RPMI8226 (cell line): ENCODE measurements at places on chromosomes 2 and 18.

- no peak for DNase-seq
Observed at GRCh38 chr2:78162202-78162601, 640.0 kb upstream of the LRRTM4 start.

DNA sequence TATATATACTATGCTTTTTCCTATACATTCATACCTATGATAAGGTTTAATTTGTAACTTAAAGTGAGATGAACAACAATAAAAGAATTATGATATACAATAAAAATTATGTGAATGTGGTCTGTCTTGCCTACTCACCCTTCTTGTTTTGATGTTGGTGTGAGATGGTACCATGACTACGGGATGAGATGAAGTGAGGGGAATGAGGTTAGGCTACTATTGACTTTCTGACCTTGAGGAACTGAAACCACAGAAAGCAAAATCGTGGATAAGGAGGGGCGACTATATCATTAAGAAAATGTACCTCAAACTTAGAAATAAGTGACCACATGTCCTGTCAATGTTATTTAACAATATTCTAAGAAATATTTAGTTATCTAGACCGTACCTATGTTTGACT lies 103.9 kb upstream of the PPP1CB start:
- peak; percentile 19 for DNase-seq

- no peak for DNase-seq
Observed at GRCh38 chr2:147232225-147232669, 612.6 kb upstream of the ACVR2A start.

DNA sequence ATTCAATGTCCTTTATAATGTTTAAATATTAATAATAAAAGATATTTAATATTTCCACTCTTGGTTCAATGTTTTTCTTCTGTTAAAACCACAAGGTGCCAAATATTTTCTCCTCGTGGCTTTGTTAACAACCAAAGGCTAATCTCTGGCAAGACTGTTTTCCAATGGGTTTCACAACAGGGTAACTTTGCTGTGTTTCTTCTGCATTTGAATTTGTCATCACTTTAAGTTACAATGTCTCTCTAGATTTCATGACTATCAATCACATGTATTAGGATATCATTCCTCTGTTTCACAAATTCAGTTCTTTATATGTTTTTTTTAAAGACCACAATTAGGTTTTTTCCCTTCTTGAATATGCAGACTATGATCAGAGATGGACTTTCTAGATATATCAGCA lies 469.8 kb upstream of the ACVR2A start:
- DNase-seq = no peak

- DNase-seq = no peak
Observed at GRCh38 chr18:27707201-27707600, 469.7 kb downstream of the CDH2 start.

DNA sequence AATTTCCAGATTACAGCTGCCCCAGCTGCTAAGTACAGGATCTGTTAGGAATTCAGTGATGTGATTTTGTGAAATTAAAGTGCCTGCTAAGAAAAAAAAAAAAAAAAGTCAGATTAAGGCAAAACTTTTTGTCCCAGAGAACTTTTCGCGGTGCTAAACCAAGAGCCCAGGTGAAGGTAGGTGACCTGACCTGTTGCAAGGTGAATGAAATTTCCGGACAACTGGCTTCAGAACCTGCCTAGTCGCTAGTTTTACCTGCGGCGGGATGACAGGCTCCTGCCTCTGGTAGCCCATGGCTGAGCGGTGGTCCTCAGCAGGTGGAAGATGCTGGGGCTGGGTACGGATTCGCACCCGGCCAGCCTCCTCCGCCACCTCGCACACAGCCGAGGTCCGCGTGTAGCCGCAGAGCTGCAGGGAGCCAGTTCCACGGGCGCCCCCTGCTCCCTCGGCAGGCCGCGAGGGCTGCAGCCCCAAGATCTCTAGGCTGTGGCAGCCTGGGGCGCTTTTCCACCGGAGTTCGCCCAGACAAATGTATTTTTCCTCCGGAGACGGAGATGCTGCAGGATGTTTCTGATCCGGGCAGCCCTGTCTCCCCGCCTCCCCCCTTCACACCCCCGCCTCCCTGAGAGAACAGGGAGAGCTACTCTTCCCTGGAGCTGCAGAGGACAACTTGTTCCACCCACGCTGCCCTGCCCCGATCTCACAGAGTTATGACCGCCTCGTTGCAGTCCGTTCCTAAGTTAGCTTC lies at the start of gene SLC38A11:
TSS of gene SLC38A11 (minus strand) at position 572 of the 748 bp plus-strand sequence. CDS start at position 294, 278 bp downstream.
- no peak for DNase-seq

DNA sequence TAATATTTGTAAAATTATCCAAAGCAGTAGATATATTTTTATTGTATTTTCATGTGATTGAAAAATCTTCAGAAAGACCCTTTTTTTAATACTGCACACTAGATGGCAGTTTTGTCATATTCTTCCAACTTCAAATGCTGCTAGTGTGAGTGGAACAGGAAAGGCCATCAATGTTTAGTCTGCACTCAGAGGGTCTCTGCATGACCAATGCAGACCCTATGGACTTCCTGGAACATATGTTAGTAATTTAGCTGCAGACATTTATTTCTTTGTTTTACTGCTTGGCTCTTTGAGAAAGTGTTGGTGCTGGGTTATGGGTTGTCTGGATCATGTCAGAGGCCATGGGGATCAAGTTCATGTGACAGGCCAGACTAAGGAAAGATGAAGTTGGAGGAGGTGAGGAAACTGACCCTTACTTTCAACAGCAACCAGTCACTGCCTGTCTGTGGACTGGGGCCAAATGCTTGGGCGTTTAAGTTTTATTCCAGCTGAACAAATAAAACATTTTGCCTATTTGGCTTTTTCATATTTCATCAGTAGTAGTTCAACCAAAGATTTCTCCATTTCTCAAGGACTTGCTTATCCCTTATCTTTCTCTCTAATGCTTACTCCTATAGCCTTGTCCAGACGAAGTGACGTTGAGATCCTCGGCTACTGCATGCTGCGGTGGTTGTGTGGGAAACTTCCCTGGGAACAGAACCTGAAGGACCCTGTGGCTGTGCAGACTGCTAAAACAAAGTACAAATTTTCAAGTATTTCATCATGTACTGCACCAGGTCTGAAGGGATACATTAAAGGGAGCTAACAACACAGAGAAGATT lies 84.8 kb downstream of the VRK2 start:
- no peak for DNase-seq

GRCh38 chr18:78021196-78021595 lies 771.5 kb downstream of the GALR1 start:
- DNase-seq = peak; percentile 12

DNA sequence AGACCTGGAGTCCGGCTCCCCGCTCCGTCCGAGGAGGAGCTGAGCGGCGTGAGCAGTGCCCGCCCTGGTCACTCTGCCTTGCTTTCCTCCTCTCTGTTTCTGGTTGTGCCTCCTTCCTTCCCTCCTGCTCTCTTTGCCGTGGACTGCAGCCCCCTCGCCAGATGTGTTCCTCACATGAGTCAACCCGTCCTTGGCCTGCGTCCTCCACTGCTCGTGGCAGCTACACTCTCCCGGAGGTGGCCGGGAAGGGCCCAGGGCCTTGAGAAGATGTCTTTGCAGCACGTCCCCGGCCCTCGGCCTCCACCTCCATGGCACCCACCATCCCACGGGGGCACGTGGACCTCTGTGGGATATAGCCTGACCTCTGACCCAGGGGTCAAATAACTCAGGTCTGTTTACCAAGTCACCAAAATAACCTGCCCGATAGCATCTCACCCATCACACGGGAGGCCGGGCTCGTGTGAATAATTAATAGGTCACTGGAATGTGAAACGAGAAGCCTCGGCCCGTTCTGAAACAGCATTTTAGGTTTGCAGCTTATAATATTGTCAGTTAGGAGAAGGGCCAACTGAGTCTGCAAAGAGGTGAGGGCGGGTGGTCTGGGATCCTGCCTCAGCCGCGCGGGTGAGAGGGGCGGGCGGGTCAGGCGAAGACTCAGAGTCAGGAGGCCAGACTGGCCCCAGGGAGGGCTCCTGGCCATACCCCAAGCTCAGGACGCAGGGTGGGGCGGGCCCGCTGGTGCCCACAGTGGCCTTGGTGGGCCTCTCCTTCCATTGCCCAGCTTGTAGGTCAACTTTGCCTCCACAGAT lies 42.6 kb downstream of the NFATC1 start:
- DNase-seq = no peak

- DNase-seq = no peak
Observed at GRCh38 chr18:48418539-48419276, 9.5 kb upstream of the ZBTB7C start.

DNA sequence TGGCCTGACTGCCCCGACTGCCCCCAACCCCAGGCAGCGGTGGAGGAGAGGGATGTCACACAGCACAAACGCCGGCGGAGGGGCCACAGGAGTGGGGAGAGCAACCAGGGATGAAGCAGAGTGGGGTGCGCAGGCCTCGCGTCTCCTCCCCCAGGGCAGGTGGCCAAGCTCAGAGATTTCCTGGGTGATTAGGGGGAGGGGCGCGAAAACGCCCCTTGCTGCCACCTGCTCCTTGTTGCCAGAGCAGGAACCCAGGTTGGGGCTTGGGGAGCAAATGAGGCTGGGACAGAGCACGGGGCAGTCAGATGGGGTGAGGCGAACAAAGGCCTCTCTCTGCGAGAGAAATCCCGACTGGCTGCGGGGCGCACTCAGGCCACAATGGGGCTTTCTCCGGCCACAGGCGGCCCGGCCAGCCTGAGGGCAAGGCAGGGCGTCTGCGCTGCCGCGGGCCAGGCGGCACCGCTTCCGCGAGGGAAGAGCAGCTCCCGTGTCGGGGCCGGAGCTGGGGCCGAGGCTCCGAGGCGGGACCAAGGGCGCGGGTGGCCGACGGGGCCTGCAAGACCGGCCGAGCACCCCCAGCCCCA lies 11.5 kb downstream of the TEX44 start:
- DNase-seq = no peak

DNA sequence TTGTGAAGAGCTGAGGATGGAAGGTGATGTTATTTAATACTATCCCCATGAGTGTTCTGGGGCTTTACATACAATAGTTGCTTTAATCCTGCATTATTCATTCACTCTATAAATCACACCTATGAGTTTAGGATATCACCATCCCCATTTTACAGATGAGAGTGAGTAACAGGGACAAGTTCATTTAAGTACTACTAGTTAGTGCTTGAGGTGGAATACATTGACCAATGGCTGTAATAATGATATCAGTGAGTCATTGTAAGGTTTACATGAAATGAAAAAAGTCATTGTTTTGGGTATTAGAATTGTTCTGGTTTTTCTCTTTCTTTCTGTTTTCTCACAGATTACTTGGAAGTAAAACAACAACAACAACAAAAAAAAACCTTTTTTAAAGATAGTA lies 42.5 kb downstream of the TANC1 start:
- DNase-seq = no peak

- DNase-seq = no peak
Observed at GRCh38 chr18:42401131-42401673, 446.2 kb downstream of the PIK3C3 start.

GRCh38 chr2:18980786-18981430 lies 377.5 kb downstream of the OSR1 start:
- no peak for DNase-seq

DNA sequence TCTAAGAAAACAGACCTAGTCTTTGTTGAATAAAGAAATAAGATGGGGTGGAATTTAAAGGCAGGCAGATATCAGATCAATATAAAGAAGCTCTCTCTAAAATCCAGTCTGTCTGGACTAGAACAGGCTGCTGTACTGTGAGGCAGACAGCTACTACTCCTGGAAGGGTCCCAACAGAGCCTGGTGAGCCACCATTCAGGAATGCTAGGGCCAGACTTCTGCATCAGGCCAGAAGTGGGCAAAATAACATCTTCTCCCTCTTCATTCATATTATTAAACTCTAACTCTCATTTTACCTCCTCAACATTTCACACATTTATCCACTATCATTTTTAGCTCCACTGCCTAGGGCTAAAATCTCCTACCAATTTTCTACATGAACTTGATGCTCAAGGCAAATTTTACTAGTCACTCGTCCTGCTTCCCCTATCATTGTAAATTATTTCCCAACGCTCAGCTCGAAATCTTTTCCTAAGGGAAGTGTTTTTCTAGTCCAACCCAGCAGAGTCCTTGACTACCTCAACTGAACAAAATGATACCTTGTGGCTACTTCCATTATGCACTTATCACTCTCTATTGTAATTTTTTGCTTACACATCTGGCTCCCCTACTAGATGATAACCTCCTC lies 45.2 kb upstream of the GLS start:
- no peak for DNase-seq

GRCh38 chr2:188663301-188663700 lies 310.9 kb upstream of the COL3A1 start:
- no peak for DNase-seq

DNA sequence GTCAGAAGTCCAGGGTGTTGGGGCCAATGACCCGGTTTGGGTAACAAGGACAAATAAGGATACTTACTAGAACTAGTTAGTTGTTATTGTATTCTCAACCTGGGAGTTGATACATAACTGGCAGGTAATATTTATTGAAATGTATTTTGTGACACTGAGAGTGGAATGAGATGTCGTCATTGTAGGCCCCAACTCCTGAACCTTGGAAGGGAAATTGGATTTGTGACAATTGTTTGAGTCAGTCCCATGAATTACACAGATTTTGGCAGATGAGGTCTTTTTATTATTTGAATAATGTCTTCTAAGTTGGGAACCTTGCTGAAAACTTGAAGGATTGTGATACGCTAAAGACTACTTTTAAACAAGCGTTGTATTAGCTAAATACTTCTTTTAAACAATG lies 5.1 kb downstream of the TIMM21 start:
- DNase-seq = no peak

GRCh38 chr2:88483200-88483599 lies 30.7 kb upstream of the FOXI3 start:
- DNase-seq = no peak

DNA sequence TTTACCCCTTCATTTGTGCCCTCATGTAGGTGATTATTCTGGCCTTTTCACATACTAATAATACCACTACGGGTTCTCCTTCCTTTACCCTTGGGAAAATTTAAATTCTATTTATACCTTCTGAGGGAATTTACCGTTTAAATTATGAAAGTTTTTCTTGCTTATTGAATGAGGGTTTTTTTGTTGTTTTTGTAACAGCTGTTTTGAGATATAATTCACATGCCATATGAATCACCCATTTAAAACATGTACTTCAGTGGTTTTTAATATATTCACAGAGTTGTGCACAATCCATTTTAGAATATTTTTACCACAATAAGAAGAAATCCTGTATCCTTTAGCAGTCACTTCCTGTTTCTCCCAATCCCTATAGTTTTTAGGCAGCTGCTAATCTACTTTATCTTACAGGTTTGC lies 54.7 kb downstream of the EML4 start:
- no peak for DNase-seq

GRCh38 chr2:71601136-71602114 lies 148.1 kb downstream of the DYSF start:
- DNase-seq = no peak

- DNase-seq = no peak
Observed at GRCh38 chr2:145090841-145091761, 571.2 kb upstream of the ZEB2 start.

GRCh38 chr18:61953161-61953560 lies 60.4 kb upstream of the RNF152 start:
- DNase-seq = no peak

- DNase-seq = no peak
Observed at GRCh38 chr18:23450022-23450421, 3.1 kb upstream of the RIOK3 start.

- no peak for DNase-seq
Observed at GRCh38 chr18:60279391-60279790, 93.2 kb downstream of the MC4R start.

- DNase-seq = no peak
Observed at GRCh38 chr2:183259921-183260320, 135.7 kb downstream of the NUP35 start.

- no peak for DNase-seq
Observed at GRCh38 chr2:50344509-50345106, 687.3 kb downstream of the NRXN1 start.
